Activated naive CD4-positive, alpha-beta T cell treated with anti-CD3 and anti-CD28 coated beads for 36 hours (primary cell): ENCODE measurements at places on chromosomes 2 and 18. TPM values are rescaled to one million over a fixed set of nuclear protein-coding genes. Genes with fewer than 3 reads are reported as not detected.

DNA sequence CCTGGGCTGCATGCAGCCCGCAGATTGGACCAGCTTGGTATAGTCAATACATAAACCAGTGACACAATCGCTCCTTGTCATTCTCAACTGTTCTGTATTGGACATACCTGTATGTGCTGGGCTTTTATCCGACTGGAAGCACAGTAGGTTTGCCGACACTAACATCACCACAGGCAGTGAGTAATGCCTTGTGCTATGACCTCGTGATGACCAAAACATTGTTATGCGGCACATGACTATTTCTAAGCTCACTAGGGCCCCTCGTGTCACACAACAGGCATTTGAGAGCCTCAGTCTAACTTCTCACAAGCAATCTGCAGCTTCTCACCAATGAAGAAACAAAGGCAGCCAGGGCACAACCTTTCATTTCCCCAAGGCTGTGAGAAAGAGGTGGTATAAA lies 320.8 kb downstream of the AFF3 start:
- no peak for DNase-seq

GRCh38 chr18:366466-367061 lies 98.7 kb upstream of the THOC1 start:
- DNase-seq = no peak

TMBIM1 gene
- 43.4 TPM for total RNA-seq

SERPINB13 gene
- not detected for total RNA-seq
